NCI-H1105 treated with DMSO at 0.1 percent for 48 hours (cell line): ENCODE measurements at places on chromosomes 7 and 10.

DNA sequence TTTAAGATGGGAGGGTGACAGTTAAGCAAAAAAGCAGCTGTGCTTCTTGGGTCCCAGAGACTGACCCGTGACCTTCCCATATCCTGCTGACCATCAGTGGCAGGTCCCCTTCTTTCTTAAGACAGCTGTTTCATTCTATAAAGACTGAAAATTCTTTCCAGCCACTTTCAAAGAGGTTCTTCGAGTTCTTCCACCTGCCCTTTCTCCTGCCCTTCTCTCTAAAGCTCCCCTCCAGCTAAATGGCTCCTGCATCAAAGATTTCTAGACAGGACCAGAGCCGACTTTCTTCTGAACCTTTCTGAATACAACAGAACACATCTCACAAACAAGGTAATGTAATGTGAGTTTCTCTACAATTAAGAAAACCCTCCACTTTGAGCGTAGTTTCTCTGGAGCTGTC is 180.8 kb downstream of the SFMBT2 start:
- DNase-seq, result no peak

DNA sequence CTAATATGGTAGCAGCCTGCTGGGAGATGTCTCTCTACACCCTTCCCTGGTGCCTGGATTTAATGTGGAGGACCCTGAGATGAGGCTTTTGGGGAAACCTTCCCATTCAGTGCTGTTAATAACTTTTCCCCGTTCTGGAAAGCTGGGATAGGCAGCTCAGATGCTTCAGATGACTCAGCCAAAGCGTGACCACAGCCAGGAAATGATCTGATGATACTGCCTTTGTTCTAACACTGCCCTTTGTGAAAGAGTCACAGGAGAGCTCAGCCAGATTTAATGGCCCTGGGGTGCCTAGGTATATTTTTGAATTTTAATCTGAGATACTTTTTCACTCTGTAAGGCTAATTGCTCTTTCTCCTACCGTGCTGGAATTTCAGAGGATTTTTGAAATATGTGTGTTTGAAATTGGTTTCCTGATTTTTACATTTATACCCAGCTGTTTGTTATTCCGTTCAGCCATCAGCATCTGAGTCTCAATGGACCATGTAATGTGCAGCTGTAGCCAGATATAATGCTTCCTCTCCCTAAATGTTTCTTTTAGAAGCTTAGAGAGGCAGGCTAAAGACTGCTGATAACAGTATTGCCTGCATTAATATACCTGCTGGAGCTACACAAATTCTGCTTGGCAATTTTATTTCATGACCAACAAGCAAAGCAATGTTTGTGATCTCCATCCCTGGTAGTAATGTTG is 17.8 kb downstream of the CELF2 start:
- no peak for DNase-seq

GRCh38 chr7:29424295-29424983 is 139.2 kb upstream of the PRR15 start:
- DNase-seq, result no peak

DNA sequence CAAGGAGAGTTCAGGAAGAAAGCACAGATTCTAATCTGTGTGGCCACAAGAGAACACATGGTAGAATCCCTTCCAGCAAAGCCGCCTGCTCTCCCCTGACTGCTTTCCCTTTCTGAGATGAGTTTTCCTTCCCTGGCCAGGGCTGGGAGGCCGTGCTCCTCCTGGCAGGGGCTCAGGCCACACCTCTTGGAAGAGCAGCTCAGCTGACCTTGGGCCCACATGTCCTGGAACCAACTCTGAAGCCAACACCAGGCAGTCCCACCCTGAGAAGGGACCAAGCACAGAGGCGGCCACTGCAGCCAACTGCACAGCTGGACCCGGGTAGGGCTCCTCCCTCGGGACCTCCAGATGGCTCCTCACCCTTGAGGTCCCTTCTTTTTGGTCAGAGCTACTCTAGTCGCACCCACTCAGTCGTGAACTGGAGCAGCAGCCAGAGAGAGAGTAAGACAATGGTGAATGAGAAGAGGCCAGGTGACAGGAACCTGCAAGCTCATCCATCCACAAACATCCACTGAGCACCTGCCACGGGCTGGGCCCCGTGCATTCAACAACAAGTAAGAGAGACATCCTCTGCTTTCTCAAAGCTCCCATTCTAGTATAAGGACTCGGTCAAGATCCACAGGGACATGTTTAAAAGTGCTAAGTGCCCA is 40.3 kb downstream of the FAM53B start:
- no peak for DNase-seq

- no peak for DNase-seq
These were observed 637.3 kb downstream of the SORCS3 start for GRCh38 chr10:105278439-105278838.

- no peak for DNase-seq
These were observed 5.5 kb upstream of the MMD2 start for GRCh38 chr7:4964506-4964905.

GRCh38 chr10:6269432-6269831 is 66.7 kb downstream of the PFKFB3 start:
- DNase-seq, result no peak
